Fibroblast of skin of left quadriceps (primary cell): ENCODE measurements at places on chromosomes 3 and 15.
A peak's percentile ranks its signal among the peaks of the same experiment; 100 is the strongest.

DNA sequence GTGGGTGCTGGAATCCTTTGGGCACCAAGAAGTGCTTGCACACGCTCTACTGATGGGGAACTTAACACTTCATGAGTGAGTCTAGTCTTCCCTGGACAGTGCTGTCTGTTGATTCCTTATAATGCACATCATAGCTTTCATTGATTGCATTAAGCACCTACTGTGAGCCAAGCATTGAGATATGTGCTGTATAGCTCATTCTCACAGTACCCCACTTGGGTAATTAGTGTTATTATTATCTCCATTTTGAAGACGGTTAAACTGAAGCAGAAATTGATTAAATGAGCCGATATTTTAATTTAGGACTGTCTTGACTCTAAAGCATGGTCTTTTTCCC is 504 bp upstream of the PDHB start:
- DNase-seq = no peak

DNA sequence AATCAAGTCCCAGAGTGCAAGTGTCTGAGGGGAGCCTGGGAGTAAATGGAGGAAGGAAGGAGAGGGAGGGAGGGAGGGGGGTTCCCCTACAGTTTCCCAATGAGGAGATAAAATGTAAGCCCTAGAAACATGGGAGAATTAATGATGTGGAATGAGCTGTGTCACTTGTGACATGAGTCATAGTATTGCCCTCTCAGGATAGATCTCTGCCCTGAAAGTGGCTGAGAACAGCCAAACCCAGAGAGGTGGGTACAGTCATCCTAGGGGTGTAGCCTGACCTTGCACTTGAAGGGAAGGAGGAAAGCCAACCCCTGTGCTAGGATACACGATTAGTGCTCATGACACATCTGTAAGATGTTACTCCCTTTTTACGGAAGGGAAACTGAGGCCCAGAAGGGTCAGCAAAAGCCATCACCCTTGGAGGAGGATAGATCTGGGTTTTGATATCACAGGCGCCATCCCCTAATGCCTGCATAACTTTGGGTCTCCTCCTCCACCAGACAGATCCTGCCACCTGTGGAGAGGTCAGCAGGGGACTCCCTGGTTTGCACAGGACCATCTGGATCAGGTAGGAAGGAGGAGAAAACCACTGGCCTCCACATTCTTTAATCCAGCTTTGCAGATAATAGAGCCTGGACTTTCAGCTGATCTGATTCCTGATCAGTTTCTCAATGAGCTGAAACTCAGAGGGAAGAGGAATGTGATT is 23.1 kb upstream of the USP3 start:
- DNase-seq = no peak

GRCh38 chr3:127755305-127755681 is 67.0 kb downstream of the MGLL start:
- DNase-seq = no peak

DNA sequence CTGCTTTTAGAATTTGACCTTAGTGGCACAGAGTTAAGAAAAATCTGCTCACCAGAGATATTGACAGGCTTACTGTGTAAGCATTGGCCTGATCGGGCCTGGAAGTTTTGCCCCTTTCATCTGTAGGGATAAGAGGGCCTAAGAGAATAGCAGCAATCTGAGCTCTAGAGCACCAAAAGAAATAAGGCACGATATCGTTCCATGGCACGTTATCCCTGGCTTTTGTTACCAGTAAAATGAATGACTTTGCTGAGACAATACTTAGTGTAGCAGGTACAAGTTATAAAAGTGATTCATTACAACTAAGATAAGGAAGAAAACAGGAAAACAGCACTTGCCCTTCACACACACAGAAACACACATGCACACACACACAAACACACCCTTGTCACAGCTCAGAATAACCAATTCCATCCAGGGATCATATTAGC is 5.0 kb downstream of the THBS1 start:
- no peak for DNase-seq

GRCh38 chr3:106423321-106424225 is 554.8 kb upstream of the CBLB start:
- no peak for DNase-seq

- no peak for DNase-seq
Observed at GRCh38 chr3:23376516-23377248, 173.6 kb downstream of the UBE2E2 start.

DNA sequence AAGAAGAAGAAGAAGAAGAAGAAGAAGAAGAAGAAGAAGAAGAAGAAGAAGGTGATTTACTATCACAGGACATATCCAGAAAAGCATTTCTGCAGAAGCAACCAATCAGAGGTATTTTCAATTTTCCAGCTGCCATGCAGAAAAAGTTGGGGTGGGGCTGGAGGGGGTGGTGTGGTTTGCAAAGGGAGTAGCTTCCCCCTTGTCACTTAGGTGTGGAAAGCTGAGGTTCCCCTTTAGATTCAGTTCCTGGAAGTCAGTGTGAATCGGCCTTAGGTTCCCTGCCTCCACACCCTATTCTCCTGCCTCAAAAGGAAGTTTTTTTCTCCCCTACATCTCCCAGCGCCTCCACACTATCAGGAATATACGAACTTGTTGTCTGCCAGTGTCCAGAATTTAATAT is 276.7 kb upstream of the ARRDC4 start:
- no peak for DNase-seq

- DNase-seq = no peak
Observed at GRCh38 chr3:15023719-15024118, 41.4 kb downstream of the MRPS25 start.

DNA sequence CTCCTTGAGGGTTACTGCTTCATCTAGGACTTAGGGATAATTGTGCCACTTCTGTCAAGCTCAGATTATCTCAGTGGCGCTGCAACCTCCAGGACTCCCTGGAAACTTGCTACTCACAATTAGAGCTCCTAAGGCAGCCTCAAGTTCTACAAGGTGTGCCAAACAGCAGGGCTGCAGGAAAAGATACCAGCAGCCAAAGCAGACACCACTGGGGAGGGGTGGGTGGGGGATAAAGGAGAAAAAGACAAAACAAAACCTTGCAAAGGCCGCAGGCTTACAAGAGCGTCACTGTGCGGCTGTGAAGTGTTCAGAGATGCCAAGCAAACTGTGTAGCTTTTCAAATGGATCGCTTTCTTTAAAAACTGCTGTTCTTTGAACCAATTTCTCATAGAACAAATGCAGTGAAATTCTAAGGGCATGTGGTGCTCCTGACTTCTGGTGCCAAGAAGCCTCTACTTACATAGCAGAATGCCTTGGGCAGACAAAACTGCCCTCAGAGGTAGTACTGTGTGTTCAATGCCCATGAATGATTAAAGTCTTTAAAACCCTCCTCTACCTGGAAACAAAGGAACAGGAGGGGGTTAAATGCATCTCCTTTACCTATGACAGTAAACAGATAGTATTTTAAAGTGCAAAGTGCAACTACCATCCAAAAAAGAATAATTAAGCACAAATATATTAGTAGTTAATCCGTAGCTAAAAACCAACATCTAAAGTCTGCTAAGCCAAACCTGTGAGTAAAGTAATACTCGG is 353.4 kb downstream of the FOXP1 start:
- DNase-seq = no peak

- DNase-seq = no peak
Observed at GRCh38 chr3:137264071-137264820, 306.5 kb downstream of the IL20RB start.

- peak; percentile 63 for DNase-seq
Observed at GRCh38 chr15:45640616-45641015, 5.8 kb downstream of the SQOR start.

DNA sequence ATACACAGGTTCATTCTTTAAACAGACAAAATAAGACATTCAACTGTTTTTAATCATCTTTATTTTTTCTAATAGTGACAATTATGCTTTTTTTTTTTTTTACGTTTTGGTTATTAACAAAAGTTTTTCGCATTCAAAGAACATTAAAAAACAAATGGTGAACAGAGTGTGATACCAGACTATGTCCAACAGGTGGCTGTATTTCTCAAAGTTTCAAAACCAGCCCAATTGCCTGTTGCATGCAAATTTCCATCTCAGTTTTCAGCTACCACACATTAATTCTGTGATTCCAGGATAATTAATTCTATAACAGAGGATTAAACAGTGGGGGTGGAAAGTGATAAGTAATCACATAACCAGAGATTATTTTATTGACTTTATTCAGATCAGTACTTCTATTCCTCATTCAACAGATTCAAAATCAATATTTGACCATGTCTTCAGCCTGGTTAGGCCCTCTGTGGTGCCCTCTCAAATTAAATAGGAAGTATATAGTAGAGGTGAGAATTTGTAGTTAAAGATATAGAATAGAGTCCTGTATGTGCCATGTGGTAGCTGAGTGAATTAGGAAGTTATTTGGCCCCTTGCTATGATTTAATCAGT is 122.2 kb upstream of the DCBLD2 start:
- peak; percentile 29 for DNase-seq

DNA sequence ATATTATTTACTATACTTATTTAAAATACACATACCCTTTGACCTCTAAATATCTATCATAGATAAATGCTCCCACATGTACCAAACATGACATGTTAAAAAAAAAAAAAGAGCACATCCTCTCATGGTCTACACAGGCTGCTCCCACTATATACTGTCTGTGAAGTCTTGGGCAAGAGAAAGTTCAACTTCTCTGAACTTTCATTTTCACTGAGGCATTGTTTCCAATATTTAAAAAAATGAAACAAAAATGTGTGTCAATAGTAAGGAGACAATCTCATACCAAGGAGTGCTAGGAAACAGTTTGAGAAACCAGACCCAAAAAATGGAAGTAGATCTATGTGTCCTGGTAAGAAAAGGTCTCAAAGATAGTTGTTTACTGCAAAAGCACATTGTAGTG is 29.3 kb downstream of the SLC4A7 start:
- no peak for DNase-seq

DNA sequence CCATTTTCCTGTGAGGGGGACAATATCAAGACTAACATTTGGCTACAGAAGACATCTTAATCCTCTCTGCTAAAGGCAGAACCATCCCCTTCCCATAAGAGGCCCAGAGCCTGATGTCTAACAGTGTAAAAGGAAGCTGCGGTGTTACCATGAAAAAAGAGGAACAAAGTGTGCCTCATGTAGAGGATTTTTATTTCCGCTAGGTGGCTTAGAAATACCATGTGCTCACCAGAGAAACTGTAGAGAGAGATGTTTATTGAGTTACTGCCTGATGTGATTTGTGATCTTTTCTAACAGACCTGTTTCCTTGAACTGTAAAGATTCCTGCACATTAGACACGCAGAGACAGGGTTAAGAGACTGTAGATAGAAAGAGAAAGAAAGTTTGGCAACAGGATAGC is 22.0 kb downstream of the OR5H15 start:
- no peak for DNase-seq

- DNase-seq = peak; percentile 99
Observed at GRCh38 chr3:9731206-9732079, at the start of gene BRPF1. TSS of gene BRPF1 (plus strand) at chr3:9731735. CDS start at chr3:9734141, 2,406 bp downstream.

- no peak for DNase-seq
Observed at GRCh38 chr3:53524566-53524965, 30.2 kb downstream of the CACNA1D start.

- DNase-seq = no peak
Observed at GRCh38 chr3:175851541-175851940, 992.4 kb downstream of the NAALADL2 start.

GRCh38 chr15:25759421-25759820 is 103.7 kb downstream of the ATP10A start:
- no peak for DNase-seq

- no peak for DNase-seq
Observed at GRCh38 chr3:137075020-137075419, 117.2 kb downstream of the IL20RB start.
